ENCODE measurements at places on chromosomes 1 and 21.

- DNase-seq = no peak
These were observed 144.6 kb upstream of the NFIA start for GRCh38 chr1:60937720-60938119.

DNA sequence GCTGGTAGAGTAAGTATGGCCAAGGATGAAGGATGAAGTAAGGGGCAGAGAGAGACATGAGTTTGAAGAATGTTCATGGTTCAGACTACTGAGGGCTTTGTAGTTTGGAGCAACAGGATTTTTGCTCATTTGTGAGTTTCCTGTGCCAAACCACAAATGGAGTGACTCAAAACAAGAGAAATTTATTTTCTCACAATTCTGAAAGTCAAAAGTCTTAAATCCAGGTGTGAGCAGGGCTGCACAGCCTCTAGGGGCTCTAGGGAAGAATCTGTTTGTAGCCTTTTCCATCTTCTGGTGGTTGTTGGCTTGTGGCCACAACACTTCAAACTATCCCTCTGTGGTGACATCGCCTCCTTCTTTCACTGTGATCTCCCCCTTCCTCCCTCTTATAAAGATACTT, 58.9 kb downstream of the RHOU start:
- DNase-seq = no peak

- DNase-seq = no peak
These were observed 312.9 kb downstream of the RRAGC start for GRCh38 chr1:38546636-38547035.

DNA sequence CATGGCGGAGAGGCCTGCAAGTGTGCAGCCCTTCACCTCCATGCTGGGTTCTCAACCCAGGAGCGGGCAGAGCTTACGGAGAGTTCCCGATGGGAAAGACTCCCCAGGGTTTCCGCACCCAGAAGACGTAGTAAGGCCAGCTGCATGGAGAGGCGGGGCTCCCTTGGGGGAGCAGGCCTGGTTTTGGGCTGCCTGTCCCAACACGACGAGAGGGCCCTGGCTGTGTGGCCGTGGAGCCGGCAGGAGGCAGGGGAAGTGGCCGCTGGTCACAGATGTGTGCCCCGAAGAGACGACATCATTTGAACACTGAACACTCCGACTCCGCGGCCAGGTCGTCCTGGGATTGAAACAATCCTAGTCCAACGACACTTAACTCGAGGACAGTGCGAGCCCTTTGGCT, 57.0 kb downstream of the MORN1 start:
- no peak for DNase-seq

DNA sequence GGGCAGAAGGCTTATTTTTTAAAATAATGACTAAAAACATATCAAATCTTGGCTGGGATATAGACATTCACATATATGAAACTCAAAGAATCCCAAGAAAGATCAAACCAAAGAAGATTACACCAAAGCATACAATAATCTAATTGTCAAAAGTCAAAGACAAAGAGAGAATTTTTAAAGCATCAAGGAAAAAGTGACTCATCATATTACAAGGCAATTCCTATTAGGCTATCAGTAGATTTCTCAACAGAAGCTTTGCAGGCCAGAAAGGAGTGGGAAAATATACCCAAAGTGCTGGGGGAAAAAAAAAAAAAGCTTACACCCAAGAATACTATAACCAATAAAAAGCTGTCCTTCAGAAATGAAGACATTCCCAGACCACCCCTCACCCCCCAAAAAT, 375.6 kb downstream of the BRINP2 start:
- no peak for DNase-seq

GRCh38 chr1:175338387-175339135, 146.0 kb upstream of the KIAA0040 start:
- DNase-seq = no peak

- no peak for DNase-seq
These were observed 33.9 kb upstream of the BRINP3 start for GRCh38 chr1:190511554-190511953.

DNA sequence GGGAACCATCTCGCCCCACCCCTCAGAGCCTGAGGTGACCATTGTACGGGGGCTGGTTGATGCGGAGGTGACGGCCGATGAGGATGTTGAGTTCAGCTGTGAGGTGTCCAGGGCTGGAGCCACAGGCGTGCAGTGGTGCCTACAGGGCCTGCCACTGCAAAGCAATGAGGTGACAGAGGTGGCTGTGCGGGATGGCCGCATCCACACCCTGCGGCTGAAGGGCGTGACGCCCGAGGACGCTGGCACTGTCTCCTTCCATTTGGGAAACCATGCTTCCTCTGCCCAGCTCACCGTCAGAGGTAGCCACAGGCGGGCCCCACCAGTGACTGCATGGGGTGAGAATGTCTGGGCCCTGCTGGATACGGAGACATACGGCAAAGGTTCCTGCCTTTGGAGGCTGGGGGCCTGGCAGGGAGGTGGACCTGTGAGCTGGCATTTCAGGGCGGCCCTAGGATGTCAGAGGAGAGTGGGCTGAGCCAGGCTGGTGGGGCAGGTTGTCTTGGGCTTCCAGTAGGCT, 98.5 kb downstream of the TRIM11 start:
- DNase-seq = no peak

Measured in right hindlimb (tissue), 1 donor.